Activated T-cell treated with anti-CD3 and anti-CD28 coated beads for 48 hours (primary cell): ENCODE measurements at places on chromosomes 12 and 14.

DNA sequence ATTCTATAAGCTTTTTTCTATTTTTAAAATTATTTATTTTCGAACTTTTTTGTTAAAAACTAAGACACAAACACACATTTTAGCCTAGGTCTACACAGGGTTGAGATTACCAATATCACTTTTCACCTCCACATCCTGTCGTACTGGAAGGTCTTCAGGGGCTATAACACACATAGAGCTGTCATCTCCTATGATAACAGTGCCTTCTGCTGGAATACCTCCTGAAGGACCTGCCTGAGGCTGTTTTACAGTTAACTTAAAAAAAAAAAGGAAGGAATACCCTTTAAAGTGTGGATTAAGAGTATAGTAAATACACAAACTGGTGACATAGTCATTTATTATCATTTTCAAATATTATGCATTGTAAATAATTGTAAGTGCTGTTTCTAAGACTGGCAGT lies 43.0 kb downstream of the RASSF8 start:
- no peak for DNase-seq

DNA sequence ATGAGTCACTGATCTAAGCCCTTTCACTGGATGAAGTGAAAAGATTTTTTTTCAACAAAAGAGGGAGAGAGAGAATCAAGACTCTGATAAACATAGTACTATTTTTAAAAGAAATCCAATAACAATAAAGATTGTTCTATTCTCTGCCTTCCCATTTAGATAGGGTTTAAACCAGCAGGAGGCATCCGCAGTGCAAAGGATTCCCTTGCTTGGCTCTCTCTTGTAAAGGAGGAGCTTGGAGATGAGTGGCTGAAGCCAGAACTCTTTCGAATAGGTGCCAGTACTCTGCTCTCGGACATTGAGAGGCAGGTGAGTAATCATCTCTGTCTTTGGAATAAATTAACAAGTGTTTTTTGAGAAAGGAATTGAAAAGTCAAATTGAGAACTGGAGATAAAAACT lies 124.9 kb downstream of the DERA start:
- DNase-seq = no peak

GRCh38 chr12:90112666-90113065 lies 404.0 kb upstream of the ATP2B1 start:
- DNase-seq = no peak

GRCh38 chr14:68238976-68239375 lies 419.4 kb downstream of the RAD51B start:
- no peak for DNase-seq
